Stimulated activated CD8-positive, alpha-beta memory T cell treated with anti-CD3 and anti-CD28 coated beads, Interleukin-15, amount 100 ng/mL, for 4 hours (primary cell): ENCODE measurements at places on chromosomes 5 and 9.

DNA sequence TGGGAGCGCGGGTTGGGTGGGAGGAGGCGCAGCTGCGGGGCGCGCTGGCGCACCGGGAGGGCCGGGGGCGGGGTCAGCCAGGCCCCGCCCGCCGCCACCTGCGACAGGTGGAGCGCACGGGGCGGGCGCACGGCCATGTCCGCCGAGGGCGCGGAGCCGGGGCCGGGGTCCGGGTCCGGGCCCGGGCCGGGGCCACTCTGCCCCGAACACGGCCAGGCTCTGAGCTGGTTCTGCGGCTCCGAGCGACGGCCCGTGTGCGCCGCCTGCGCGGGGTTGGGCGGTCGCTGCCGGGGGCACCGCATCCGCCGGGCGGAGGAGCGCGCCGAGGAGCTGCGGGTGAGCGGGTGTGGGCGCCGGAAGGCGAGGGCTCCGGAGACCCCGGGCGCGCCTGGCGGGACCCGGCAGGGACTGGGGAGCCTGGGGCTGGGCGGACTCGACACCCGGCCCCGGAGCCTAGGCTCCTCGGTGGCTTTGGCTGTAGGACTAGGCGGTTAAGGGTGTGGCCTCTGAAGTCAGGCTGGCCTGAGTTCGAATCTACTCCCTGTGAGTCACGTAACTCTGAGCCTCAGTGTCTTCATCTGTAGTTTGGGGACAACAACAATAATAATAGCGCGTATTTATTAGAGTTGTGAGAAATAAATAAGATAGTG is at the start of gene BSPRY:
Gene BSPRY, plus strand, starts transcription at position 97 of the 650 bp plus-strand sequence. Its CDS starts 39 bp downstream, at position 136.
- DNase-seq, result no peak

- no peak for DNase-seq
Observed at GRCh38 chr9:95626341-95626740, 109.6 kb upstream of the PTCH1 start.

GRCh38 chr5:166257661-166258060 is 2033.8 kb upstream of the WWC1 start:
- DNase-seq, result no peak

GRCh38 chr9:129496473-129497004 is 124.4 kb downstream of the C9orf50 start:
- peak; percentile 72 for DNase-seq

DNA sequence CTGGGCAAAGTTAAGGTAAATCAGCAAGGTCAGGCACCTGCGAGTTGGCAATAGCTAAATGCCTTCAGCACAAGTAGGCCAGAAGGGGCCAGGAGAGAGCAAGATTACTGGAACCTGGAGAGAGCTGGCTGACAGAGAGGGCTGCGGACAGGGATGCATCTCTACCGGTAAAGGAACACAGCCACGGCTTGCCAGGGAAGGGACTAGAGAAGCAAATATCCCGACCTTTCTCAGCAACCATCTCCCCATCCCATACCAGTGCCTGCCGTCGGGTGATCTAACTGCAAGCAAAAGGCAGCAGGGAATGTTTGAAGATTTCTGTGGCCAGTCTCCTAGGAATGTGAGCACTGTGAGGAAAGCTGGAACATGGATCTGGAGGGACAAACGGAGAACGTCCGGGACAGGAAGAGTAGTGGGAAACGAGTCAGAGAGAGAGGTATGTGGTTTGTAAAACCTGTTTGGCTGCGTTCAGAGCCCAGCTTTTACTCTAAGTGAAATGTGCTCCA is 15.9 kb upstream of the ABLIM3 start:
- DNase-seq, result no peak

- no peak for DNase-seq
Observed at GRCh38 chr5:26329562-26330189, 708.7 kb downstream of the CDH9 start.

GRCh38 chr5:26666371-26666770 is 372.0 kb downstream of the CDH9 start:
- DNase-seq, result no peak

GRCh38 chr5:72937517-72938061 is 18.3 kb upstream of the FCHO2 start:
- DNase-seq, result no peak
